ENCODE measurements at places on chromosomes 2 and 18. TPM values are rescaled to one million over a fixed set of nuclear protein-coding genes. Genes with fewer than 3 reads are reported as not detected.
A peak's percentile ranks its signal among the peaks of the same experiment; 100 is the strongest.

SLC19A3 gene
- 0.51 TPM for total RNA-seq

GRCh38 chr18:36634573-36635216 lies 194.1 kb downstream of the TPGS2 start:
- DNase-seq: no peak

EML6 gene
- total RNA-seq: 1.6 TPM

DNA sequence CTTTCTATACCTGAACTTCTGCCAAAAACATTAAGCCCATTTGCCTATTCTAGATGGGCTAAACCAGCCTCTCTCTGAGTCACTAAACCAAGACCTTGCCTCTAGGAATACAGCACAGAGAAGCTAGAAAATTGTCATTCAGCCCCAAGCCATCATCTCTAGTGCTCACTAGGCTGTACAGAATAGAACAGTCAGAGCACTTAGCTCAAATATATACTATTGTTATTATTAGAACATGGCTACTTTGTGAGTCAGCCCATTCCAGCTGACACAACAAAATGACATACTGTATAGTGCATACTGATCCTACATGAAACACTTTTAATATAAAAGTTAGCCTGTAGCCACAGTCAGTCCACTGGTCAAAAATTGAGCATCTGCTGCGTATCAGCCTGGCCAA lies 418.8 kb downstream of the NRXN1 start:
- DNase-seq: no peak

DNA sequence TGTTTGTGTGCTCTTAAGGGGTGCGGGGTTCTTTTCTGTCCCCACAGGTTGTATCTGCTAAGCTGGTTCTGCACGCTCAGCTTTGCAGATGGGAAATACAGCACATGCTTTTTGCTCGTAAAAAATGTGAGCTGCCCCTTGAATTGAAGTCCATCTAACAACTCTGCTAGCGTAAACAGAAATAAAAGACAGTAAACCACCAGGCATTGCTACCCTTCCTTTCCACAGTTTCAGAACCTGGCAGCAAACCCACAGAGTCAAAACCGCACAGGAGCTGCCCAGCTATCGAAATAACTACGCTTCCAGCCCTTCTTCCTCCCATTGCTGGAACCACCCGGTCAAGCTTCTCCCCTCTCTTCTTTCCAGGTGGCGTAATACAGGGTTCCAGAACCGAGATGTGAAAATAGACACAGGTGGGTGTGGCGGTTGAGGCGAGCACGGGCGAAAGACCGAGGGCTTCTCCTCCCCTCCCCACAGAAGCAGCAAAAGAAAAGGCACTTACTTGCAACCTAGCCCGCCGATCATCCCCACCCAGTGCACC lies 479 bp downstream of the SCN9A start:
- DNase-seq: no peak

DNA sequence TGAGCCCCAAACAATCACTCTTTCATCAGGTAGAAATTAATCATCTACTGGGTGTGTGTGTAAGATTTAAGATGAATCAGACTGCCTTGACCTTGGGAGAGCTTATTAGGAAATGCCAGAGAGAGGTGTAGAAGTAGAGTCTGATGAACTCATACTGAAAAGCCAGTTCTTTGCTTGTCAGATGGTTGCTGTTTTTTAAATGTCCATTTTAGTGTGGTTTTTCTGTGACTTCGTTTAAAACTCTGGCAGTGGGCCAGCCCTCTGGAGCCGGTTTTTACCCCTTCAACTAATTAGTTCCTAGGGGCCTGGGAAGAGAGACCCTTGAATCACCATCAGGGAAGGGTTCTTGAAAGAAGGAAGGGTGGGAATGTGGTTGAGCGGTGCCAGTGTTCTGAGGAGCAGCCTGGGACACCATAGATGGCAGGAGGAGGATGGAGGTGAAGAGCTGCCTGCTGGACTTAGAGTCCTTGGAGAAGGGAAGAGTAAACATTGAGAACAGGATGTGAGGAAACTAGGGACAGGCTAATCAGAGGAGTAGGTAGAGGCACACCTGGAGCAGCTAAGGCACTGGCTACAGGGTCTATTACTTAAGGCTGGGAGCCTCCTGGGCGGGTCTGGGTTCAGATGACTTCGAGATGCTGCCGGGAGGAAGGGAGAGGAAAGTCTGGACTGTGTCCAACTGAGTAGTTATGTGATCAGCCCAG lies 66.1 kb downstream of the LRRFIP1 start:
- peak; percentile 29 for DNase-seq

GPR45 gene
- total RNA-seq: not detected

DNA sequence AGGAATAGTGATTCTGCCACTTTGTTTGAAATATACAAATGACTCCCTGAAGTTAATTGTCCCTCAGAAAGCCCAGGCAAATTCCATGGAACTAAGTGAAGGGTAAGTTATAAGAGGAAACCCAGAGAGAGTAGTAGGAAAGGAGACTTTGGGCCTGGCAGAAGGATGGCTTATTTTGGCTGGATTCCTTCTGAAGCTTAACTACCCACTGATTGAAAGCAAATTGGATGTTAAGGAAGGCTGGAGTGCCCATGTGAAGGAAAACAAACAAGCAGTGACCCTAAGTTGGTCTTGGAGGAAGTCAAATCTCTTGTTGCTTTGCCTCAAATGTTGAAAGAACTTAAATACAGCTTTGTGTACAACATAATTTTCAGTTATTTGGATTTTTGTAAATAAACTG lies 1106.4 kb upstream of the ZEB2 start:
- DNase-seq: no peak

All from uterus (tissue), 4 donors.